Osteocyte (in vitro differentiated cells): ENCODE measurements at places on chromosomes 13 and 19. TPM values are rescaled to one million over a fixed set of nuclear protein-coding genes. Genes with fewer than 3 reads are reported as not detected.

RELB gene
- 14.3 and 15.1 TPM in 2 replicates for total RNA-seq

KISS1R gene
- total RNA-seq, result 0.47 and 1.7 TPM in 2 replicates

GRCh38 chr19:4415352-4415751, 12.9 kb downstream of the CHAF1A start:
- no peaks in the 10 kb centered on the region for H3K27me3 ChIP-seq
- H3K27ac ChIP-seq, result no peak overlapping the region
- peaks cover 3% of the 10 kb centered on the region for H3K36me3 ChIP-seq
- no peak overlapping the region for H3K4me3 ChIP-seq
- peaks cover 7% of the 10 kb centered on the region for H3K4me1 ChIP-seq

- peaks cover 6% of the 10 kb centered on the region for H3K27me3 ChIP-seq
- no peak for DNase-seq
- no peak overlapping the region for H3K27ac ChIP-seq
- peaks cover 2% of the 10 kb centered on the region for H3K36me3 ChIP-seq
Observed at GRCh38 chr13:113656003-113656588, 1.9 kb downstream of the ATP4B start.

LILRA1 gene
- not detected in 2 replicates for total RNA-seq
